ENCODE measurements at places on chromosomes 12 and 14.

GRCh38 chr12:5503774-5504173 lies 71.9 kb downstream of the NTF3 start:
- DNase-seq = no peak

- DNase-seq = no peak
Observed at GRCh38 chr12:80211671-80212070, 112.3 kb downstream of the OTOGL start.

- DNase-seq = no peak
Observed at GRCh38 chr12:66017736-66018135, 112.8 kb downstream of the LLPH start.

DNA sequence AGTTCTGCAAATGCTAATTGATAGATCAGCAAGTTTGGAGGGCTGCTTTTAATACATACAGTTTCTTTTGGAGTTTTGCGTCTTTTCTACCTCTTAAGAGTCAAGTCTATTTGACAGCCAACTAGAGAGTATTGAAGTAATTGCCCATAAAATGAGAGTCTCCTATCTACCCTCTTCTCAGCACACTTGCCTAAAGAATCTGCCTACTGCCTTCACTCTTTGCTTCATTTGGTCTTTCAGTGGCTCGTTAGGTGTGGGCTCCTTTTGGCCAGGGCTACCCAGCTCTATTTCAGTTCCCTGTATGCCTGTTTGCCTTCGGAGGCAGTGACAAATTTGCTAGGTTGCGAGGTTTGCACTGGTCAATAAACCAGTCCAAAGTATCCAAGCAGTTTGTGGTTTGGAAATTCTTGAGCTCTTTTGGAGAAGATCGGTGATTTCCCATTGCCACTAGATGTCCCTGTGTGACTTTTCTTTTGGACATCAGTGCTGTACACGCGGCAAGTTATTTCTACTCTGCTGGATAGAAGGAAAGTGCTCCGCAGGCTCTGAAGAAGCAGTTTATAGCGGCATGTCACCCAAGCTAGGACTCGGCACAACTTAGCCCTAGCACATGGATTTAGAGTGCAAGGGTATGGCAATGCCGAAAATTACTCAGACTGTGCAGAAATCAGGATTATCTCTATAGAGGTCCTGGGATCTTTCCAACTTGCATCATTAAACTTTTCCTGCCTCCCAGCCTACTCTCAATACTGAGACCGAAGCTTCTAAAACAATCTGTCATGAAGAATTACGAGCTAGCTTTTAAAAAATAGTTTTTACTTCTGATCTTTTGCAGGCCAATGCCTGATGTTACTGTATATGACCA lies 38.6 kb downstream of the MGST1 start:
- peak; percentile 33 for DNase-seq

GRCh38 chr12:34600592-34601462 lies 578.5 kb downstream of the ALG10 start:
- no peak for DNase-seq
